Iris pigment epithelial cell (primary cell): ENCODE measurements at places on chromosomes 5 and 9.

DNA sequence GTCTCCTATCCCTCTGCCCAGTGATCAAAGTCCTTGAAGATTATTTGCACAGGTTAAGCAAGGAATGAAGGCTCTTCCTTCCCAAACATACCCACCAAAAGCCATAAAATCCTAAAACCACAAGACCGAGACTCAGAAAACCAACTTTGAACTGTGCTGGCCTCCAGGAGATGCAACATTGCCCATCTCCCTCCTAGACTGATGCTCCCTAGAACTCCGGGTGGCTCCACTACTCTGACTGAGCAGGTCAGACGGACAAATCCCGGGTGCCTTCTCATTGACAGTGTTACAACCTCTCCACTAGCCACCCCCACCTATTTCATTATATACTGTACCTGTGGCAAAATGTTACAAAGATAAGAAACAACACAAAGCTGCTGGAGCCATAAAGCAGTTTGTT is 110.1 kb downstream of the FANCC start:
- DNase-seq, result no peak

- peak; percentile 74 for DNase-seq
Measured at GRCh38 chr5:154801083-154801482, 45.9 kb downstream of the LARP1 start.

GRCh38 chr9:99826579-99826978 is 4.9 kb downstream of the NR4A3 start:
- DNase-seq, result no peak

DNA sequence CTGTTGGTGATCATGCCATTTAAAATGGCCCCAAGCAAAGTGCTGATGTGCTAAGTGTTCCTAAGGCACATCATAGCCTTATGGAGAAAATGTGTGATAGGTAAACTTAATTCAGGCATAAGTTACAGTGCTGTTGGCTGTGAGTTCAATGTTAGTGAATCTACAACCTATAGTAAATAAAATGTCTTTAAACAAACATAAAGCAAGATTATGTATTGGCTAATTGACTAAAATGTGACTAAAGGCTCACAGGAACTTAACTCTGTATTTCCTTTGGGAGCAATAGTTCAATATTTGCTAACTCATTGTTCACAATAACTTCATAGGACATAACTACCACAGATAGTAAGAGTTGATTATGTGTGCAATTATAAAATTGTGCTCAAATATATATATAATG is 49.4 kb upstream of the LRRC19 start:
- no peak for DNase-seq

- peak; percentile 78 for DNase-seq
Measured at GRCh38 chr9:136012651-136013050, 51.5 kb upstream of the UBAC1 start.

GRCh38 chr9:137429974-137430722 is 7.0 kb downstream of the NOXA1 start:
- no peak for DNase-seq

DNA sequence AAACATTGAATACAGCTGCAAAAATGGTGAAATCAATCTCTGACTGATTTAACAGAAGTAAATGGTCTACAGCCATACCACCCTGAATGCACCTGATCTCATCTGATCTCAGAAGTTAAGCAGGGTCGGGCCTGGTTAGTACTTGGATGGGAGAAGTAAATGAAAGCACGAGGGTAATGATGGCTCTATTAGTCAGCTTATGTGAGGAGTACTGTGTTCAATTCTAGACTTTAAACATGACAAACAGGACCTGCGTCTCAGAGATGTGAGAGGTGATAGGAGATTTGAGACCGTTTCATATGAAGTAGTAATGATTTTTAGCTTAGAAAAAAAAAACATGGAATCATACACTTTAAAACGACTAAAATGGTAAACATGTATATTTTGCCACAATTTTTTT is 77.1 kb upstream of the SUSD1 start:
- no peak for DNase-seq

DNA sequence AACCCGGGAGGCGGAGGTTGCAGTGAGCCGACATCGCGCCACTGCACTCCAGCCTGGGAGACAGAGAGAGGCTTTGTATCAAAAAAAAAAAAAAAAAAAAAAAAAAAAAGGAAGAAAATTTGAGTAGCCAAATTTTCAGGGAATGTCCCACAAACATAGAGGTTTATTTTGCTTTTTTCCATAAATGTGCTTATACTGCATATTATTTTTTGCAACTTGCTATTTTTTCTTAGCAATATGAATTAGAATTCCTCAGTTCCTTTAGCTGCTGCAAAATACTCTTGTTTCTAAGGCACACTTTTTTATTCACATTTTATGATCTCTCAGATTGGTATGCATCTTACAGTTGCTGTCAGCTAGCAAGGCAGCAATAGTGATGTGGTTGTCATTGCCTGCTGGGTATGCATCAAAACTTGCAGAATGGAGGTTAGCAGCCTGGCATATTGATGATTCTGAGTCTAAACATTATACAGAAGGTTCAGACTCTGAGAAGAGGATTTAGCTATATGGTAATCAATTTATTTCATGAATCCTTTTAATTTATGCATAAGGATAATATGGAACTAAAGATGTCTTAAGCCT is 13.0 kb upstream of the MSANTD3 start:
- no peak for DNase-seq

DNA sequence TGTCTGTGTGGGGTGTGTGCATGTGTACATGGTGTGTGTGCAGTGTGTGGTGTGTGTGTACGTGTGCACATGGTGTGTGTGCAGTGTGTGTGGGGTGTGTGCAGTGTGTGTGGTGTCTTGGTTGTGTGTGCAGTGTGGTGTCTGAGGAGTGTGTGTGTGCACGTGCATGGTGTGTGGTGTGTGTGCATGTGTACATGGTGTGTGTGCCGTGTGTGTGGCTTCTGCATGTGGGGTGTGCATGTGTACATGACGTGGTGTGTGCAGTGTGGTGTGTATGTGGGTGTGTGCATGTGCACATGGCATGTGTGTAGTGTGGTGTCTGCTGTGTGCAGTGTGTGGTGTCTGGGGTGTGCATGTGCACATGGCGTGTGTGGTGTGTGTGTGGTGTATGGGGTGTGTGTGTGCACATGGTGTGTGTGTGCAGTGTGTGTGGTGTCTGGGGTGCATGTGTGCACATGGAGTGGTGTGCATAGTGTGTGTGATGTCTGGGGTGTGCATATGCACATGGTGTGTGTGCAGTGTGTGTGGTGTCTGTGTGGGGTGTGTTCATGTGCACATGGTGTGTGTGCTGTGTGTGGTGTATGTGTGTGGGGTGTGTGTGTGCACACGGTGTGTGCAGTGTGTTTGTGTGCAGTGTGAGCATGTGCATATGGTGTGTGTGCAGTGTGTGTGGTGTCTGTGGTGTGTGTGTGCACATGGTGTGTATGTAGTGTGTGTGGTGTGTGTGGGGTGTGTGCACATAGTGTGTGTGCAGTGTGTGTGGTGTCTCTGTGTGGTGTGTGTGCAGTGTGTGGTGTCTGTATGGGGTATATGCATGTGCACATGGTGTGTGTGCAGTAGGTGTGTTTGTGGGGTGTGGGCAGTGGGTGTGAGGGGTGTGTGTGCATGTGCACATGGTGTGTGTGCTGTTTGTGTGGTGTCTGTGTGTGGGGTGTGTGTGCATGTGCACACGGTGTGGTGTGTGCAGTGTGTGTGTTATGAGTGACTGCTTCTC is 40.6 kb upstream of the ZNG1F start:
- peak; percentile 22 for DNase-seq

- peak; percentile 88 for DNase-seq
Measured at GRCh38 chr5:96714951-96715451, 52.8 kb downstream of the CAST start.

DNA sequence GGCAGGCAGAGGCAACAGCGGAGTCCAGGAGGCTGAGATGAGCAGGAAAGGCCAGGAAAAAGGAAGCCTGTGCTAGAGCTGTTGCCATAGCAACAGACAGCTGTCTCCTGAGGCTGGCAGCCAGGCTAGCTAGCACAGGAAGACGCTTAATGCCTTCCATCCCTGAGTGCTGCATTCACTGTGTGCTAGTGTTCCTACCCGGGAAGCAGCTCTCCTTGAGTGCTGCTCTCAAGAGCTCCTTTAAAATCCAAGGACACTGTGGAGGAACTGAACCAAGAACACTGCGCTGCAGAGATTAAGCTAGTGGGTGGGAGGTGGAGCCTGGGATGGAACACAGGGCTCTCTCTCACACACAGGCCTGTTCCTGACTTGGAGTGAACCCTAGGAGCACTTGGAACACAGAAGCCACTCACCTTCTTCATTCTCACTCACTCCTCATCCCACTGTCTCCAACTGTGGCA is 53.5 kb upstream of the IL7R start:
- peak; percentile 71 for DNase-seq

DNA sequence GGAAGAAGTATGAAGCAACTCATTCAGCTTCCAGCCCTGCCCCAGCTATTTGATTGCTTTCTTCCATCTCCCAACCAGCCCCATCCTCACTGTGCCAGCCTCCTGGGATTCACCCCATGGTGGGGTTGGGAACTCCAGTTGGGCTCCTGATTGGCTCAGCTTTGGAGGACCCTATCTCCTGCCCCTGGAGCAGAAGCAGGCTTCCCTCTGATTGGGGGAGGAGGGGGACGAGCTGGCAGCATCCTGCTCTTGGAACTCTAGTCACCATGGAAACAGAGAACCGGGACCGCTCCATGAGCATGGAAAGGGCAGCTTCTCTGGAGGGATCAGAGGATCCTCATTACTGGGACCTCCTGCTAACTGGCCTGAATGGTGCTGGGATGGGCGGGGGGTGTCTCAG is 2.6 kb downstream of the SLC6A7 start:
- no peak for DNase-seq

- DNase-seq, result no peak
Measured at GRCh38 chr9:128109050-128109709, 18.3 kb downstream of the PTGES2 start.

DNA sequence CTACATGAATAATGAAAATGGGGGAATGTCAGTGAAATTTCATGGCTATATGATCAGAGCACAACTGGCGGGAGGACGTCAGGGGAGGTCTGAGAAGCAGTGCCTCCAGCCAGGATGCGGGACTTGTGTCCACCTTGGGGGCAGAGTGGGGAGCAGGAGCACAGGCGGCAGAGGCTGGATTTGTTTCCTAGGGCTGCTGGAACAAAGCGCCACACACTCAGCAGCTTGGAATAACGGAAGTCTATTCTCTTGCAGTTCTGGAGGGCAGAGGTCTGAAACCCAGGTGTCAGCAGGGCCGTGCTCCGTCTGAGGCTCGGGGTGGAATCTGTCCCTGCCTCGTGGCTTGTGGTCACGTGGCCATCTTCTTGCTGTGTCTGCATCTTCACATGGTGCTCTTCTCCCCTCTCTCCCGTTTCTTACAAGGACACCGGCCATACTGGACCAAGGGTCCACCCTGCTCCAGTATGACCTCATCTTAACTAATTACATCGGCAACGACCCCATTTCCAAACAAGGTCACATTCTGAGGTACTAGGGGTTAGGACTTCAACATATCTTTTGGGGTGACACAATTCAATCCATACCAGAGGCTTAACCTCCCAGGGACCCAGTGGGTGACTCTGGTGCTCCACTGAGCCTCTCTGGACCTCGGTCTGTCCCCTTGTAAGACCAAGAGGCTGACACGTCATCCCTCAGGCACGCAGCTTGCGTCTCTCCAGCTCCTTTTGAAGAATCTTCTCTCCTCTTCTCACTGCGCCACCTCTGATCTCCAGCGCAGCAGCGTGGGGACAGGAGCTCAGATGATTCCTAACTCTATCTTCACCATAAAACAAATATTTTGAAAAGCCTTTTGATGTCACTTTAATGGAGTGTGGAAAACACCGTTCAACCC is 202.5 kb downstream of the CDK5RAP2 start:
- DNase-seq, result no peak
